SK-N-DZ (cell line): ENCODE measurements at places on chromosomes 5 and 9.

- DNase-seq: no peak
Observed at GRCh38 chr9:72937545-72937944, 15.3 kb downstream of the ALDH1A1 start.

DNA sequence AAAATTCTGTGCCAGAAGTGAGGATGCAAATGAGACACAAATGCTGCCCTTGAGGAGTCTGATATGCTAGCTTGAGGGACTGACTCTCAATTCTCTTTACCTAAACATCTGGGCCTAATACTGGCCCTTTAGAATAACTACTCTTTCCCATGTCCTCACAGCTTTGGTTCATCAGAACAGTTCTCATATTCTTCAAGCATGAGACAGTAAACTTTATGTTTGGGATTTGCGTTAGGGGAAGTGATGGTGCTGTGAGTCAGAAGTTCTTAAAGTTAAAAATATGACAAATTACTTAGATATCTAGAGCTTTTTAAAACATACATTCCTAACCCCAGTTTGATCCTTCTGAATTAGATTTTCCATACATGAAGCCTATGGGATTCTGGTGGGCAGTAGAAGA, 665.0 kb upstream of the RGMB start:
- no peak for DNase-seq

DNA sequence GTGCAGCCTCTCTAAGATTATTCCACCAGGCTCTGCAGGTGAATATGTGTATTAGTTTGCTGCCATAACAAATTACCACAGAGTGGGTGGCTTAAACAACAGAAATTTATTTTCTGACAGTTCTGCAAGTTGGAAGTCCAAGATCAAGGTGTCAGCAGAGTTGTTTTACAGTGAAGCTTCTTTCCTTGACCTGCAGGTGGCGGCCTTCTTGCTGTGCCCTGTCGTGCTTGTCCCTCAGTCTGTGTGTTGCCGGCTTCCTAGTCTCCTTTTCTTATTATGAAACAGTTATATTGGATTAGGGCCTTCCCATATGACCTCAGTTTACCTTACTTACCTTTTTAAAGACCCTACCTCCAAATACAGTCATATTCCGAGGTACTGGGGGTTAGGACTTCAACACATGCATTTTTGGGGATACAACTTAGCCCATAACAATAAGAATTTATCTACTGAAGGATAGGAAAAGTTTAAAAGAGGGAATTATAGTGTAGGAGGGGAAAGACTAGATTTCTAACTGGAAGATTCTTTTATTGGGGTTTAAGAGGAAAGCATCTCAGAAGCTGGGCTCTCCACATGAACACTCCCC, 97.4 kb downstream of the OSTF1 start:
- DNase-seq: peak; percentile 36

DNA sequence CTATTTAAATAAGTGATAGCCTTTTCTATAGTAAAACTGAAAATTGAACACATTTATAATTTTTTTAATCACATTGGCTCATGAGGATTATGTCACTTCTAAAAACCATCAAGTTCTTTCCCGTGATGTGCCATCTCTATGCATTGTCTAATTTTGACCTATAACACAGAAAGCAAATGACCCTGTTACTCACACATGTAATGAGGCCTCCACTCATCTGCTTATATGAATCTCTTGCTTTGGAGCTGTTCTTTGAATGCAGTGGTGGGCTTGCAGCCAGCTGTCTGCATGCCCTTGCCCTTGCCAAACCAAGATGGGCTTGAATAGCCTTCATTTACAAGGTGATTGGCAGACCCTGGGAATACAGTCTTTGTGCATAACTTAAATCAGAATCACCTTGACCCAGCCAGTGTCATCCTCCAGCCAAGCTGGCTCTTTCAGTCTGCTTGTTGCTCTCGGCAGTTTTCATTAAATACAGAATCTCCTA, 163.2 kb downstream of the TRIO start:
- no peak for DNase-seq

DNA sequence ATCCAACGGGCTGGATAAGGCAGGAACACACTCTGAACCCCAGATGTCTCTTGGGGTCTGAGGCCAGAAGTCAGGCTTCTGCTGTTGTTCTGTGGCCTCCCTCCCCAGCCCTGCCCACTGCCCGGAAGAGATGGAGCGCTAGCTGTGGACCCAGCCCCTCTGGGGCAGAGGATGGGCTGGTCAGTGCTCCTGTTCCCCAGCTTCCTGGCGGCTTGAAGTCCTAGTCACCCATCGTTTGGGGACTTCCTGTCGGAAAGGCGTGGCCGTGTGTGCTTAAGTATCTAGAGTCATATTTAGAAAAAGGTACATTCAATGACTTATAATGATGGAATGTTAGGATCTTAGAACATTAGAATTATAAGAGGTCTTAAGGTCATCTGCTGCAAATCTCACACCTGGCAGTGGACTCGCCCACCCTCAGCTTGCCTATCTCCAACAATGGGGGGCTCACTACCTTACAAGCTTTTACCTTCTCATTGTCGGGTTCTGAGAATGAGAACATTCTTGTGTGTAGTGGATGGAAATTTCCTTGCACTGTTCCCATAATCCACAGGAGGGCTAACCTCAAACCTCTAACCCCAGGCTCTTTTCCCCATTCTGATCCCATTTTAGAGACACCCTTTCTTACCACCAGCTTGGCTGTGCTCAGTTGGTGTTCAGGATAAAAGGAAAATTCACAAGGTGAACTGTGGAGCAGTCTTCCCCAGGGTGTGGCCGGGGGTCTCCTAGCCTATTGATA, 13.4 kb upstream of the AIF1L start:
- DNase-seq: no peak

GRCh38 chr9:123584202-123585176, 228.5 kb downstream of the CRB2 start:
- DNase-seq: no peak

- peak; percentile 74 for DNase-seq
Observed at GRCh38 chr5:147628058-147628895, 118.4 kb upstream of the DPYSL3 start.

DNA sequence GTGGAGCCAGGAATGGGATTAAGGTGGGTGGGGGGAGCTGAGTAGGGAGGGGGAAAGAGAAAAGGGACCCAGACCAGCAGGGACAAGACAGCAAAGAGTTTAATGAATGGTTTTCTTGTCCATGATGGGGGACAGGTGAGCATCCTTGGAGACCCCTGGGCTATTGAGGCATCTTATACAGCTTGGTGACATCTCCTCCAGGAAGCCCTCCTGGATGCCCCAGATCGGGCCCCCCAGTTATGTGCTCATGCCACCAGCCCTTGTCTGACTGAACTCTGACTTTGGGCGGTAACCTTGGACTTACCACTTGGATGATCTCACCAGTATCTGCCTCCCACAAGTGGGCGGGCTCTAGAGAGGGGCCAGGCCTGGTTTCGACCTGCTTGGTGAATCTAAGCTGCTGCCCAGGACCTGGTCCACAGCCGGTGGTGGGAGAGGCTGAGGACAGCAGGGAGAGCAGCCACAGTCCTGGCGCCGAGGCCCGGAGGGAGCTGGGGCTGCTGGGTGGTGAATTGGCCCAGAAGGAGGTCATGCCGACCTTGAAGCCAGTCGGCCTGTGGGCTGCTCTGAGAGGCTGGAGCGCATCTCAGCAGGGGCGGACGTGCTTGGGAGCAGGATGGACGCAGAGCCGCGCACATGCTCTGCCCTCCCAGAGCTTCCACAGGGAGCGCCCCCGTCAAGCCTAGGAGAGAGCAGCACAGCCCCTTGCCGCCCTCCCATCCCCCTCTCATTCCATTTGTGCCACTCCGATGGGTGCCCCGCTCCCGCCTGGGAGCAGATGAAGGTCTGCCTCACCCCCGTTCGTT, 36.2 kb downstream of the UNC5A start:
- no peak for DNase-seq

DNA sequence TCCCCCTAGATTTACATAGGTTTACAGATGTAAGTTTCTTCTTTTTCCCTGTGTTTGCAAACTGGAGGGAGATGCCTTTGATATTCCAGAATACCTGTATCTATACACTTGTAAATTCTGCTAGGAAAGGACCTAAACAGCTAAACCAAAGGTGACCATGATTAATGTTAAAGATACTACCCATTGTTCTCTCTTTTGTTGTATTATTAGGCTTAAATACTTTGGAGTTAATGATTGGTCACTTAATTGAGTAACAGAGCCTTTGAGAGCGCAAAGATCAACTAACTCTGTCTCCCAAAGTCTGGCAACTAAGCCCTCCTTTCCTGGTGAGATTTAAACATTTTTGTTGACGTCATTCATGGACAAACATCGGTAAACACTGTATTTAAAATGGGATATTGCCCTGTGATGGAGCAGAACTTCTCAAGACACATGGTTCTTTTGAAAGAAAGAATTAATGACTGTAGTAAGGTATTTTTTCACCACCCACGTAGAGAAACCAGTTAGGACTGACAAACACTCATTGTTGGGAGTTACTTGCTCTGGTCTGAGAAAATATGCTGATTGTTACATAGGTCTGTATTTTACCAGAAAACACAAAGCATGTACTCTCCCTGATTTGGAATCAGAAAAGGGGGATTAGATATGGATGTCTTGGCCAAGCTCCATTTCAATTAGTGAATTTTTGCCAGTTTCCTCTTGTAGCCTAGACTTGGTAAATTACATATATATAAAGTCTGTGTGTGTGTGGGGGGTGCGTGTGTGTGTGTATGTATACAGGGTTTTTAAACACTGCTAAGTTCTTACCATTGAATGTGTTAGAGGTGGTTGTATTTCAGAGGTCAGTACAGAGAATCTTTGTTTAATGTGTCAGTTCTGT, 4.6 kb downstream of the VCAN start:
- DNase-seq: no peak

- DNase-seq: no peak
Observed at GRCh38 chr9:117656002-117656401, 48.2 kb upstream of the TLR4 start.

- DNase-seq: no peak
Observed at GRCh38 chr9:136759436-136760325, 1.6 kb upstream of the LCN8 start.

DNA sequence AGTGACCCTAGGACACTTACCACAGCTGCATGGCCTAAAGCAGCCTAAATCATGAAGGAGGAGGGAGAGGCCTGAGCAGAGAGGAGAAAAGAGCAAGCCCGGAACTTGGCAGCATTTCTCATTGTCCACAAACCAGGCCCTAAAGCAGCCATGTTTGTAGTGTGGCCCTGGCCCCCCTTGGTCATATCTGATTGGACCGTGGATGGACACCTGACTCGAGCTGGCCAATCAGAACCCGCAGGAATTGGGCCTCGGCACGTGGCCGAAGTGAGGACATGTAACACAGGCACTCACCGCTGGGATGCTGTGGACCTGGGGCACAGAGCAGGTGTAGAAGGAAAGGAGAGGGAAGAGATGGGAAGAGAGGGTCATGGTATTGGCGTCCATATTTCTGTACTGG, 56.9 kb downstream of the ASS1 start:
- no peak for DNase-seq

DNA sequence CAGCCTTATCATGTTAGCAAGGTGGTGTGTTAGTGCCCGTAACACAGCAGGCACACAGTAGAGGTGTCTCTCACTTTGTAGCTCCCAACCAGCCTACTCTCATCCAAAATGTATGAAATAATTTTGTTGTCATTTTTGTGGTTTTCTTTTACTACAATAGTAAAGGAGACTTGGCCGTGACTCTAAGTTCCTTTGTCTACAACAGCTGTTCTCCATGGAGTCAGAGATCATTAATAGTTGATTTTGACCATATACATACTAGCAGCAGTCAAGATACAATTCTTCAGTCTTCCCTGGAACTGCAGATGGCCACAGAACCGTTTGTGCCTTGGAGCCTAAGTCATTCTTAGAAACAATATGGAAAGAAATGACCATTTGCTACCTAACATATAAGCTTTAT, 567.1 kb downstream of the TLR4 start:
- DNase-seq: no peak

GRCh38 chr9:94056442-94056974, 27.8 kb upstream of the PTPDC1 start:
- no peak for DNase-seq

GRCh38 chr5:116436674-116437350, 137.8 kb downstream of the SEMA6A start:
- no peak for DNase-seq

DNA sequence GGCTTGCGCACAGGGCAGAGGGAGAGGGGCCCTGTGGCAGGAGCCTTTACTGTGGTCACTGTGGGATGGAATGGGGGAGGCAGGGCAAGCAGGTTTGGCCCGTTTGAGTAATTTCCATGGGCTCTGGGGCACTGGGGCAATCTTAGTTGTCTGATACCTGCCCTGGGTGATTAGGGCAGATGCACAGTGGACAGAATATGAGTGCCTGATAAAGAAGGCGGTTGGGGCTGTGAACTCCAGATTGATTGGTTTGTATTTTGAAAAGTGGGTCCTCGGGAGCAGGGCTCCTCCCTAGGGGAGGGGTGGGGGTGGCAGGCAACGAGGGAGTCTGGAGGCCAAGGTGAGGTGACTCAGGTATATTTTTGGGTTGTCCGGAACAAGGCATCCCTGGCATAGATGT, 247.5 kb downstream of the NSG2 start:
- DNase-seq: no peak

- DNase-seq: no peak
Observed at GRCh38 chr5:96855031-96855872, 21.0 kb upstream of the ERAP2 start.

DNA sequence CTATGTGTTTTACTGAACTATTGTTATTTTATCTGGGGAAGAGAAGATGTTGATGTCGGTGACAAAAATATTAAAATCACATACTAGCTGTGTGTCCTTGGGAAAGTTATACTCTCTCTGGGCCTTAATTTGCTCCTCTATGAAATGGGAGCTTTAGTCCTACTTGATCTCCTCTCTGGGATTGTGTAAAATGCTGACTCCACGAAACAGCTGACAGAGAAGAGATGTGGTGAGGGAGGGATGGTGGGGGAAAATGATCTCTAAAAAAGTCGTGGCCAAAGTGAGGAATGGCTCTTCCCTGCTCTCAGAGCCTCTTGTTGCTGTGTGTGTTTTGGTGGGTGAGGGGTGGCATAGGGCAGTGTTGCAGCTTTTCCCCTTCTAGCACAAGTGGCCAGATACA, 173.7 kb downstream of the MELK start:
- no peak for DNase-seq

- no peak for DNase-seq
Observed at GRCh38 chr5:6246820-6247437, 131.4 kb downstream of the MED10 start.

DNA sequence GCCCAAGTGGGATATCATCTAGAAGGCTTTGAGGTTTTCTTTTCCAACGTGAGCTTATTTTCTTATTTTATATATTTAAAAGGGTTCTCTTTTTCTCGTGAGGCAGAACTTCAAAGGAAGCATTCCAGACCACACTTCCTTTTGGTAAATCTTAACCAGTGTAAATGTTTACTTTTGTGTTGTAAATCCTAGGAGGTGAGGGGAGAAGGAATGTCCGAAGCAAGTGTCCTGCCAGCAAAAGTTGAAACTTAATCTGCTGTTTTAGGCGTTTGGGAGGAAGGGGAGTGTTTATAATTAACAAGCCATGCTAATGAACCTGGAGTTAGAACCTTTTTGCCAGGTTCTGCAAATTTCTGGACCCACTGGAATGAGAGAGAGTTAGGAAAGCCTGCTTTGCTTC, 37.9 kb downstream of the WWC1 start:
- DNase-seq: no peak

- DNase-seq: no peak
Observed at GRCh38 chr5:178569485-178569884, 20.7 kb downstream of the COL23A1 start.

GRCh38 chr5:100828898-100829356, 74.2 kb downstream of the ST8SIA4 start:
- no peak for DNase-seq
